ENCODE measurements at places on chromosomes 4 and X.
A peak's percentile ranks its signal among the peaks of the same experiment; 100 is the strongest.

DNA sequence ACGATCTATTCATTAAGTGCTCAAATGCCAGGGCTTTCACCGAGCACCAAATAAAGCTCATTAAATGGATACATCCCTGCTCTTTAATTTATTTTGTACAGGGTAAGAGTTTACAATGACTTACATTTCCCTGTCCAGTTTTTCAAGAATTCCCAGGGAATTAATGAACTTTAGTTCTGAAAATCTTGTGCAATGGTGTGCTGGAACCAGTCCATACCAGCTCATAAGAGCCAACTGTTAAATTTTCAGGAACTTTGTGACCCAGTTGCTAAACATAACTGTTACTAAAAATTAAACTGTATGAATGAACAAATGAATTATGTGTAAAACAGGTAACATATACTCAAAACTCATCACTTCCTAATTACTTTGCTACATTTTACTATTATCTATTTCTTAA lies 191.7 kb upstream of the RASGEF1B start:
- DNase-seq: no peak

DNA sequence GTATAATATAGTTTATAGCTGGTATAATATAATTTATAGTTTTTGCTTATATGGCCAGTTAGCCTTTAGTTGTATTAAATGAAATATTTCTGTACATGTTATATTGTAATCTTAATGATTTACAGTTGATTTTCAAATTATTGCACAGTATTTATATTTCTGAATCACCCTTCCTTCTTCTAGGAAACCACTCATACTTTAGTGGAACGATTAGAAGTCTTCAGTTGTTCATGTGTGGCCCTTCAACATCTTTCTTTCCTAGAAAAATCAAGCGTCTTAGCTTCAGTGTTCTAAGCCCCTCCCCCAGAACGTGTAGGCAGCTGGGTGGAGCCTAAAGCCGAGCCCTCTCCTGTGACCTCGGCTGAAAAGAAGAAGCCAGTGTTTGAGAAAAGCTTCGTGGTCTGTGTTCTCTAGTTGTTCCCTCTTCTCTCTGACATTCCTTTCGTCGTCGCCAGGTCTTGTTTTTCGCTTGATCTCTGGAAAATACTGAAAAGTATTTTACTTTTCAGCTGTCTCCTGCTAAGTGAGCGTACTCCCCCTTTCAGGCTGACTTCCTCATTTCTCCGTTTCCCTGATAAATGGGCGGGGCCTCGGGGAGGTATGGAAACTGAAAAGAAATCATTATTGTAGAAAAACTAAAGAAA lies at the start of gene C4orf33:
Gene C4orf33 (plus strand): TSS at position 342 of the 644 bp plus-strand sequence. CDS start 6,459 bp downstream, outside the sequence.
- peak; percentile 75 for DNase-seq

DNA sequence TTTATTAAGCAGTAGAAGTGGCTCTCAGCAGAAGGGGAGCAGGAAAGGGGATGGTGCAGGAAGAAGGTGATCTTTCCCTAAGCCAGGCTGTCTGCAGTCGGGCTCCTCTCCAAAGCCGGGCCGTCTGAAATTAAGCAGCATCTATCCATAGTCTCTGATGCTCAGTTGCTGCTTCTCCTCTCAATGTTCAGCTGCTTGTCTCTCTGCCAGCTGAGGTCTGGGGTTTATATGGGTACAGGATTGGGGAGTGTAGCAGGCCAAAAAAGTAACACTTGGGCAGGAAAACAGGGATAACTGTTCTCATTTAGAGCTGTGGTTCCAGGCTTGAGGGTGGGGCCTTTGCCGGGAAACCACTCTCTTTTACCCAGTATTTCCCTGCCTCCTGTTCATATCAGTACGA lies 39.2 kb upstream of the CCKAR start:
- DNase-seq: no peak

GRCh38 chr4:40337523-40337922 lies 2.4 kb downstream of the CHRNA9 start:
- no peak for DNase-seq

DNA sequence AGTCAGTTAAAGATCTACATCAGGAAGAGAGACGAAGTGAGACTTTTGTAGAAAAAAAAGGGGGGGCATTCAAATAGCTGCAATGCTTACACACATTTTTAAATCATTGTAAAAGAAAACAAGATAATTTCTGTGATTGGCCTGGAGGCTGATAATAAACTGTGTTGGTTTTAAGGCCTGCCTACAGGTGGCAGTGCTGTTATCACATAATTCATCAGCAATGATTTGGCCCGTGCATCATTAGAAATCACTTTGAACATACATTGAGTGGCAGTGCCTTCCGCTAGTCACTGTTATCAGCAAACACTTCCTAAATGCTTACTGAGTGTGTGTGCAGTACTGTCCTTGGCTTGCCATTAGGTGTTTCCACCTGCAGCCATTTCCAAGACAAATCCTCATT lies 831.9 kb downstream of the TRIML1 start:
- no peak for DNase-seq

DNA sequence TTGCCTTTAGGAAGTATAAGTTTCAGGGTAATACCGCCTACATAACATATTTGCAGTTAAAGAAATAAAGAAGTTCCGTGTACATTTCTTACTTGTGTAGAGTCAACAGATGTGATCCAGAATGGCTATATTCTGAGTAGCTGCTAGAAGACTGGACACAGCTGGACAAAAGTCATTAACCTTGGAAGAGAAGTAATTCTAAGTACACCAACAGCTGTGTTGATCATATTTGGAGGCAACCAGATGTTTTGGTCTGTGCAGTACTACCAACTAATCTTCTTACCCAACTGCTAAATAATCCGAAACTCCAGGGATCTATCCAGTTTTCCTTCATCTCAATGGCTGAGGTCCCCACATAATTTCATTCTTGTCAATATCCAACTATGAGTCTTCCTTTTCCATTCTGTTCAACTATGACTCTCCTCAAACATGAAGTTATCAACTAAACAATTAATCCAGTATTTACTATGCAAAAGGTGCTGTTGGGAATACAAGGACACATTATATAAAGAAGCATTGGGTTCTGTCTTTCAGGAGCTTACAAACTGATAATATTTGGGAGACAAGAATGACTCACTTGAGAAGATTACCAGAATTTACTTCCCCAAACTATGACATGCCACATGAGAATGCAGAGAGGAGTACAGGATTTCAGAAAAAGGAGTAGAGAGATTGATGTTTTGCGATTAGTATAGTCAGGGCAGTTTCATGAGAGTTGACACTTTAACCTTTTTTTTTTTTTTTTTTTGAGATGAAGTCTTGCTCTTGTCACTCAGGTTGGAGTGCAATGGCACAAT lies 78.2 kb downstream of the COL4A6 start:
- DNase-seq: no peak

DNA sequence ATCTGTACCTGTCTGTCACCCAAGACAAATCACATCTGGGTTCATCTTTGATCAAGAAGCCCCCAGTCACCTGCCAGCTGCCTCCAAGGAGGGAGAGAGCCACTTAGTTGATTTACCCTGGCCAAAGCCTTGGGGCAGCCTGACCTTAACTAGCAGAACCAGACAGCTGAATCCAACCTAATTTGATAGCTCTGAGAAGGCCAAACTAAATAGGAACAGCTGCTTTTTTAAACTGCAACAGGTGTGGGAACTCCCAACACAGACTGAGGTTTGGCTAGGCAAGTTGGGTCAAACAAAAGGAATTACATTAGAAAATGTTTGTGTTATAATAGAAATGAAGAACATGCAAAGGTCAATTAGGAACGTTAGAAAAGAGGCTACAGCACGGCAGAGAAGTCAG lies 375.7 kb downstream of the NLGN4X start:
- DNase-seq: no peak

GRCh38 chr4:106708464-106708816 lies 327.7 kb downstream of the DKK2 start:
- no peak for DNase-seq

GRCh38 chr4:92433272-92433758 lies 129.5 kb downstream of the GRID2 start:
- DNase-seq: no peak

DNA sequence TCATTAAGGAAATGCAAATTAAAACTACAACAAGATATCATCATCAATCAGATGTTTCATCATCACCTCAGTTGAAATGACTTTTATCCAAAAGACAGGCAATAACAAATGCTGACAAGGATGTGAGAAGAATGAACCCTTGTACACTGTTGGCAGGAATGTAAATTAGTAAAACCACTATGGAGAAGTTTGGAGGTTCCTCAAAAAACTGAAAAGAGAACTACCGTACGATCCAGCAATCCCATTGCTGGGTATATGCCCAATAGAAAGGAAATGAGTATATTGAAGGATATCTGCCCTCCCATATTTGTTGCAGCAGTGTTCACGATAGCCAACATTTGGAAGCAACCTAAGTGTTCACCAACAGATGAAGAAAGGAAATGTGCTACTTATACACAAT lies 50.6 kb upstream of the STARD8 start:
- no peak for DNase-seq

DNA sequence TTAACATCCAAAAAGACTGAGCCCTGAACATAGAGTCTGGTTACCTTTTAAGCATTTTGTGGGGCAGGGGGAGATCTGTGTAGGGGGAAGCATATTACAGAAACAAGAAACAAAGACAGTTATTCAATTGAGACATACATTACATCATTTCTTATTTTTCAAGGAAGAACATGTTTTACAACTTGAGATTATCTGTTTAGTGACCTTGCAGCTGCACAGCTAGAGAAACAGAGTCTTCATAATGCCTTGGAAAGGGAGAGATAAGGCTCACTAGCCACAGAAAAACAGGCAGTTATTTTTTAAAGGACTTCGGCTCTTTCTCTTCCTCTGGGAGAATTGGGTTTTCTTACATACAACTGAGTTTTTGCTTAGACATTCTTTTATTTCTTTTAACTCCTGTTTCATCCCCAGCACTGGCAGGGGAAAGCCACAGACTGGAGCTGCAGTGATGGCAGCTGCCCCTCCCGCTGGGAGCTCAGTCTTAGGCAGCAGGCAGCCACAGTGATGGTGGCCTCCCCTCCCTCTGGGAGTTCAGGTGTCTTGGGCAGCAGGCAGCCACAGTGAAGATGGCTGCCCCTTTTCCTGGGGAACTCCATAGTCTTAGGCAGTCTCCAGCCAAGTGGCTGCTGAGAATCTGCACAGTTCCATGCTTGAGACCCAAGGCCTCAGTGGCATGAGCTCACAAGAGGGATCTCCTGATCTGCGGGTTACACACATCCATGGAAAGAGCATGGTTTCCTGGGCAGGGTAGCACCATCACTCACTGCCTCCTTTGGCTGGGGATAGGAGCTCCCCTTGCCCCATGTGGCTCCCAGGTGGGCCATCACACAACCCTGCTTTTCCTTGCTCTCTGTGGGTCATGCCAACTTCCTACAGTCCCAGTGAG lies 19.4 kb upstream of the TMPRSS11F start:
- DNase-seq: no peak

DNA sequence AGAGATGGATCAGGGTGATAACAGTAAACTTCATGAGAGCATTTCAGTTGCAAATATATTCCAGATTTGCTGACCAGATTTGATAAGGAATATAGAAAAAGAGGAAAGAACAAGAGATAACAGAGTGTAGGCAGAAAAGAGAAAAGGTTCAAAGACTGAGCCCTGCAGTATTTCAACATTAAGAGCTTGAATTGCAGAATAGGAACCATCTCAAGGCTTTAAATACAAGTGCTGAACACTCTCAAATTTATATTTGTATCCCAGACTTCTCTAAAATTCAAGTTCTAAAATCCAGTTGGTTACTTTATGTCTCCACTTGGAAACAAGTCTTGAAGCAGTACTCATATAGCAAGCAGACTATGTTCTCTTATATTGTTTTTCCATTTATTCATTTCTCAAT lies 9.7 kb upstream of the MYOZ2 start:
- DNase-seq: no peak

DNA sequence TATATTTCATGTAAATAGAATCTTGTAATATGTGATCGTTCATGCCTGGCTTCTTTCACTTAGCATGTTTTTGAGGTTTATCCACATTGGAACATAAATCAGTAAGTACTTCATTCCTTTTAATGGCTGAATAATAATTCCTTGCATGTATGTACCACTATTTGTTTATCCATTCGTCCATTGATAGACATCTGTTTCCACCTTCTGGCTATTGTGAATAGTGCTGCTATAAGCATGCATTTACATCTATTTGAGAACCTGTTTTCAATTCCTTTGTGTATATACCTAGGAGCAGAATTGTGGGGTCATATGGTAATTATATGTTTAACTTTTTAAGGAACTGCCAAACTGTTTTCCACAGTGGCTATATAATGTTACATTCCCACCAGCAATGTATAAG lies 356.7 kb upstream of the DIPK2B start:
- DNase-seq: no peak

DNA sequence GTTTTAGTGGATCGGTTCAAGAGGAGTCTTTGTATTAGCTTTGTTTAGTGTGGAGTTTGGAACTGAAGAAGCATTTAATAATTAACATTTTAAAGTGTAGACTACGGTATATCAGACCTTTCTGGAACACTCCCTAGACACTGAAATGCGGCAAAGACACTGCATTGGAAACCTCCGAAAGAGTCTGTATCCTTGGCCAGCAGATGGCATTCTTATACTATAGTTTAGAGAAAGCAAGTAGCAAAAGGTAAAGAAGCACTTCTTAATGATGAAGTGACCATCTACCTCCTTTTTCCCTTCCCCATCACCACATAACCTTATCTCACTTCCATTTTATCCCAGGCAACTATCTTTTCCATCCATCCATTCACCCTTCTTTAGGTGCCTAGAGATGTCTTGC lies 7.6 kb downstream of the FABP2 start:
- no peak for DNase-seq

- DNase-seq: no peak
Observed at GRCh38 chrX:107508925-107509324, 59.5 kb downstream of the FRMPD3 start.

DNA sequence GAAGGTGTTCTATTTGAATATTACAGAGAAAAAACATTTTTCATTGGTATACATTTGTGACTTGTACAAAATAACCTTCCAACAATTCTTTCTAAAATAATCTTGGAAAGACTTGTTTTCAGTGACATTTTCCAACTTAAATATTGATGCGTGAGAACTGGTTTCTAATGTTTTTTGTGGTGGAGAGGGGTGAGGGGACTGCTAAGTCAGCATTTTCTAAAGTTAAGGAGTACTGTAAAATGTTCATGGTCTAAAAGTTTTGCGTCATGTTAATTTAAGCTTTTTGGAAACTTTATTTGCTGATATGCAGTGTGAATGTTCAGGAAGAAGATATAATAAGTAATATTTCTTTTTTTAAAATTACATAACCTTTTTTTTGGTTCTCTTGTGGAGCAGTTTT lies 229.3 kb downstream of the MAGEB5 start:
- DNase-seq: no peak

- no peak for DNase-seq
Observed at GRCh38 chrX:63349307-63349706, 1.8 kb downstream of the SPIN4 start.

GRCh38 chrX:23334848-23335599 lies at the start of gene PTCHD1:
Gene PTCHD1, plus strand, starts transcription at chrX:23334849. Its CDS starts 27 bp downstream, at chrX:23334876.
- DNase-seq: no peak

- DNase-seq: peak; percentile 91
Observed at GRCh38 chr4:42656944-42657792, at the start of gene ATP8A1. Gene ATP8A1, minus strand, starts transcription at chr4:42657105. Its CDS starts 232 bp downstream, at chr4:42656873.

DNA sequence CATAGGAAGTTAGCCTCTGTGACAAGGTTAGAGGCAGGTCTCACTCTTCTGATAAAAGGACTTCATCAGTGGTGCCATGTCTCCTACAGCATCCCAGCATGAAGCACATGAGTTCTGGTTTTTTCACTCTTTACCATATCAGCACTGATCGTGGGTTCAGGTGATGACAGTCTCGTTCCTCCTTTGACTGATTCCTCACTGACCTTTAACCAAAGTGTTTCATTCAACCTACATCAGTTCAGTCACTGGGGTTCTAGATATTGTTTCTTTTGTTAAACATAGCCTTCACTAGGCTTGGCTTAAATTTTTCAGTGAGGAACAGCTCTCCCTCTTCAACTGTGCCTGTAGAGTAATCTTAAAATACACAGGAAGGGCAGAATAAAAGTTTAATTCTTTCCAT lies 9.6 kb upstream of the MAGEA8 start:
- DNase-seq: no peak

Measured in stimulated activated CD4-positive, alpha-beta T cell treated with anti-CD3 and anti-CD28 coated beads, Interleukin-2, amount 100 ng/mL, for 4 hours (primary cell).